ENCODE measurements at places on chromosomes 7 and 10. TPM values are rescaled to one million over a fixed set of nuclear protein-coding genes. Genes with fewer than 3 reads are reported as not detected.

Gene STX1A
- polyA plus RNA-seq, result 10.8 TPM

Gene CALML3
- polyA plus RNA-seq, result not detected

Gene SPDYE18
- 1.3 TPM for polyA plus RNA-seq

Gene HACD1
- polyA plus RNA-seq, result 15.9 TPM

Gene HABP2
- 0.73 TPM for polyA plus RNA-seq

Gene NOS3
- polyA plus RNA-seq, result 14.2 TPM

Gene PDGFA
- polyA plus RNA-seq, result 46.8 TPM

Gene COL26A1
- polyA plus RNA-seq, result 35.3 TPM

Gene OR13A1
- polyA plus RNA-seq, result not detected

Gene C10orf143
- polyA plus RNA-seq, result 5.4 TPM

Gene KCND2
- polyA plus RNA-seq, result 1.8 TPM

Gene DPYSL4
- 22.3 TPM for polyA plus RNA-seq

Gene LHPP
- polyA plus RNA-seq, result 26.3 TPM

Gene PGAM2
- 3.4 TPM for polyA plus RNA-seq

Gene TMEM213
- polyA plus RNA-seq, result 45.9 TPM

Gene CYP26C1
- 0.14 TPM for polyA plus RNA-seq

Gene HGF
- 3.2 TPM for polyA plus RNA-seq

Gene TMEM178B
- polyA plus RNA-seq, result 0.34 TPM

Gene HHEX
- polyA plus RNA-seq, result 8.9 TPM

Gene NPTX2
- 4.6 TPM for polyA plus RNA-seq

Gene IRF5
- polyA plus RNA-seq, result 12.4 TPM

Gene KIAA1549
- polyA plus RNA-seq, result 14.2 TPM

Gene UTF1
- not detected for polyA plus RNA-seq

Gene WDR37
- 20.3 TPM for polyA plus RNA-seq

Gene TFPI2
- 10.8 TPM for polyA plus RNA-seq

Gene FAM53B
- 29.1 TPM for polyA plus RNA-seq

Gene SPDYE11
- polyA plus RNA-seq, result 1.3 TPM

Gene CTTNBP2
- 32.1 TPM for polyA plus RNA-seq

Gene TRIL
- 42.1 TPM for polyA plus RNA-seq

Gene FLNC
- polyA plus RNA-seq, result 15.8 TPM

Gene TMEM270
- polyA plus RNA-seq, result not detected

Gene GJD4
- polyA plus RNA-seq, result not detected

Gene ABCA13
- polyA plus RNA-seq, result 0.70 TPM

Gene MYPN
- polyA plus RNA-seq, result not detected

Measured in renal pelvis (tissue), 12 donors.